ENCODE measurements at places on chromosomes 4 and X. TPM values are rescaled to one million over a fixed set of nuclear protein-coding genes. Genes with fewer than 3 reads are reported as not detected.

GRCh38 chr4:20840648-20841190, 140.5 kb downstream of the PACRGL start:
- ATAC-seq = no peak

DNA sequence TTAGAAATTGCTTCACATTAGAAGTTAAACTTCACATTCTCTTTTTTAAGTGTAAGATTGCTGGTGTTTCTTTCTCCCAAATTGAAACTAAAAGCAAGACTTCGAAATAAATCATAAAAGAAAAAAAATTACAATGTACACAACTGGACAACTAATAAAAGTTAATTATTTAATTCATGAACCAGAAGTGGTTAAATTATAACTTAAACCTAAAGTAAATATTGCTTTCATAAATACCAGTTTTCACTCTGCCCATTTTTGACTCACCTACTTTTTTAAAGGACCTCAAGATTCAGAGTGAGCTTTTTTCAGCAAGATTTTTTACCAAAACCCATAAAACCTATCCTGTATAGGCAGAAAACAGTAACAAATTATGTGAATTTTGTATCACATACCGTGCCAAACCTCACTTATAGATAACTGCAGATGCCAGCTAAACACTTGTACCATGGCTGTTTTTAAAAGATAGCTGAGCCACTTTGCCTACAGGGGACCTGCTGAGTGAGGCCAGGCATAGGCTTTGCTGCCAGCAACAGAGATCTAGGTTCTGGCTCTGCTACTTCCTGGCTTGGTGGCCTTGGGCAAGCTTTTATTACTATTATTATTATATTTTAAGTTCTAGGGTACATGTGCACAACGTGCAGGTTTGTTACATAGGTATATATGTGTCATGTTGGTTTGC, 259.8 kb downstream of the NR3C2 start:
- no peak for ATAC-seq

- ATAC-seq = no peak
Observed at GRCh38 chr4:185874516-185875230, 62.7 kb upstream of the SORBS2 start.

DNA sequence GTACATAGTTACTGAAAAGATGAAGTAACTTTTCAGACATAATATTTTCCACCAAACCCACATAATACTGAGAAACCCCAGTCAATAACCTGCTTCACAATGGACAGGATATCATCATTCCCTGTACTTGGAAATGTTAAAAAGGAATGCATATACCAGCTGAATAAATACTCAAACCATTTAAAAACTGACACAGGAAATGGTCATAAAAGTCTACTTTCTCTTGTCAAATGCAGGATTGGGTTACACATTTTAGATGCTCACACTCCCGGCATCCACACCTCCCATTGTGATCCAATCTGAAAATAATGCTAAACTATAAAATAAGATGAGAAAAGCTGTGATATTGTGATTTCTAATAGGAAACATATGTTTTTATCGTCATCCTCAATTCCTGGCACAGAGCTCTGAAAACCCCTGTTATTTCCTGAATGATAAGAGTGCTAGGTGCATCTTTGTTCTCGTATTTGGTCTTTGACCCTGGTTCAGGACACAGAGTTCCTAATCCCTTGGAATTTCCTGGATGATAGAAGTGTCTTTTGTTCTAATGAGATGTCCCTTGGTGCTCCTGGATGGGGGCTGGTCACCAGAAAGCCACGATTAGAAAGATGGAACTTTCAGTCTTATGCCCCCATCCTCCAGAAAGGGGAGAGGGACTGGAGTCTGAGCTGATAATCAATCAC, 821.3 kb downstream of the TRIML1 start:
- peak; percentile 28 for ATAC-seq

- ATAC-seq = peak; percentile 32
Observed at GRCh38 chrX:154458954-154459778, 1.1 kb downstream of the PLXNA3 start.

GRCh38 chr4:99753931-99754330, 62.7 kb upstream of the DAPP1 start:
- ATAC-seq = no peak

DNA sequence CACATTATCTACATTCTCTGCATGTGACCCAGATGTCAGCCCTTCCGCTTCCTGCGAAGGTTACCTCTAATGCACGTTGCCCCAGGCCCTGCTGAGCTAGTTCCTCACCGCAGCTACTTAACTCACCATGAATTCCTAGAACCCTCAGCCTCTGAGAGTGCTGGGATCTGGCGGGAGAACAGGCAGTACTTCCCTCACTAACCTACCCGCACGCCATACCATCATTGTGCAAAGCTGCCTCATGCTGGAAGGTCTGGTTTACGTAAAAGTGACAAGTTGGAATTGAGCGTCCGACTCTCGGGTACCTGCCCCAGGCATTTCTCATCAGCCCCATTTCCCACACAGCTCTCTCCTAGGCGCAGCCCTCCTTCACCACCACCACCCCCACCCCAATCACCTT, 6.3 kb downstream of the SLC25A4 start:
- no peak for ATAC-seq

ATP11C gene
- 31.6 TPM for total RNA-seq

SETD7 gene
- total RNA-seq = 72.7 TPM
